ENCODE measurements at places on chromosomes 4 and X.

- DNase-seq, result peak; percentile 34
Measured at GRCh38 chrX:33336783-33337182, 125.4 kb upstream of the DMD start.

DNA sequence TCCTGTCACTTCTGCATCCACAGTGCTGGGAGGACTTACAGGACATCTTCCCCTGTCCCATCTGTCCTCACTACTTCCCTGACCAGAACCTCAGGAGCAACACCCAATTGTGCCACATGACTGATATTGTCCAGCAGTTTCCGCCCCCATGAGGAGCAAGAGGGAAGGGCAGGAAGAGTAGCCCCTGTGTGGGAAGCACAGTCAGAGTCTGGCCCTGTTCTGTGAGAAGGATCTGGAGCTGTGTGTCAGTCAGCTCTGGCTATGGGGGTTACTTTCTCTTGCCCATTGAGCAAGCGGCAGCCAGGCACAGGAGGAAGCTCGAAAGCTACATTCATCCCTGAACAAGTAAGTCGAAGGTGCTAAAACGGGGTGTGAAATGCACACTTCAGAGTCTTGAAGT, 14.8 kb upstream of the TRIM60 start:
- no peak for DNase-seq

GRCh38 chr4:153402366-153402765, 57.9 kb downstream of the MND1 start:
- no peak for DNase-seq

- DNase-seq, result no peak
Measured at GRCh38 chr4:187141101-187141500, 417.4 kb upstream of the FAT1 start.

- DNase-seq, result no peak
Measured at GRCh38 chr4:16196482-16197393, 29.5 kb downstream of the TAPT1 start.

DNA sequence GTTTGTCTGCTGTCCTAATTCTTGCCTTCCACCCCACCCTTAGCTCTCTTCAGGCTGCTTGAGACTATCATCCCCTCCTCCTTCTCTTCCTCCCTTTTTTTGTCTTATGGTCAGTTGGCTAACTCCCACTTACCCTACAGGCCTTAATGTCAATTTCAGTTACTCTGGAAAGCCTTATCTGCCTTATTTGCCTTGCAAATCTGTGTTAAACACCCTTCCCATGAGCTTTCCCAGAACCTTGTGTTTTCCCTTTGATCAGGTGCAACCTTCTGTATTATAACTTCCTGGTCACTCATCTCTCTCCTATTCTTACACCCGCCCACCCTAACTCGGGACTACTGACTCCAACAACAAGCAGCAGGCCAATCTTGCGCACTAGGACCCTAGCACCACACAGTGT, 74.8 kb downstream of the COX18 start:
- DNase-seq, result no peak

- DNase-seq, result no peak
Measured at GRCh38 chrX:108173874-108174273, 82.3 kb downstream of the ATG4A start.

GRCh38 chrX:10833299-10834169, 213.1 kb upstream of the MID1 start:
- peak; percentile 2 for DNase-seq

DNA sequence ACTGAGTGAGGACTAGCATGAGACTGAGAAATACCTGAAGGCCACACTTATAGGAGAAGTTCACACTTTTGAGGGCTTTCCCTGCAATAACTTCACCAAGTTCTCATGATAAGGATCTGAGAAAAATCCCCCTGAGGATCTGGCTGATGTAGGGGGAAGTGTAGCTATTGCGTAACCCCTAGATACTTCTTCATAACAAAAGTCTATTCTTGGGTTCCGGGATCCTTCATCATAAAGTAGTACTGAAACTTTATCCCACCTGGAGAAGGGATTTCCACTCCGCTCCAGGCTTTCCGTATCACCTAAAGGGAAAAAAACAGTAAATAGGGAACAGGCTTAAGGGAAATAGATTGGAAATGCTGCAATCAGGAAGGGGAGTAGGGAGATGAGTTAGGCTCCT, 13.3 kb downstream of the USP27X start:
- DNase-seq, result no peak

GRCh38 chr4:84224522-84224921, 274.6 kb downstream of the NKX6-1 start:
- no peak for DNase-seq

- DNase-seq, result no peak
Measured at GRCh38 chr4:67470871-67471270, 74.4 kb downstream of the CENPC start.

- DNase-seq, result no peak
Measured at GRCh38 chrX:111511477-111511876, at the start of gene SERTM2. Gene SERTM2, plus strand, starts transcription at chrX:111511645. Its CDS starts 7,213 bp downstream, at chrX:111518858.

GRCh38 chr4:153485359-153485758, 19.2 kb downstream of the TMEM131L start:
- DNase-seq, result no peak

Data from neural crest cell (in vitro differentiated cells).